Type B pancreatic cell (in vitro differentiated cells): ENCODE measurements at places on chromosomes 5 and 9. TPM values are rescaled to one million over a fixed set of nuclear protein-coding genes. Genes with fewer than 3 reads are reported as not detected.
A peak's percentile ranks its signal among the peaks of the same experiment; 100 is the strongest.

- DNase-seq: no peak
Observed at GRCh38 chr5:15026011-15026893, 154.7 kb upstream of the ANKH start.

DNA sequence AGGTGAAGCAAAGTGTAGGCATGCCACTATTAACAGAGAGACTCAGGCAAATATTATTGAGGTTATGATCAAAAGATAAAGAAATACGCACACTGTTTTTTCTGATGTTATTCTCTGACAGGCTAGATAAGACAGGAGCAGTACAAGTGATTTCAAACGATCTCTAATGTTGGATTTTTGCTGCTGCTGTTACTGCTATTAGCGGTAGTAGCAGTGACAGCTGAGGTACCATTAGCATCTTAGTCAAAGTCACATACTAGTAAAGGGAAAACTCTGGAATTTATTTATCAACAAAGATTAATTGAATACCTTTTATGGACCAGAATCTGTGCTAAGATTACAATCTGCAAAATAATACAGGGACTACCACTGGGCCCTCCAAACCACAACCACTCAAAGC lies 362.4 kb upstream of the CDH6 start:
- DNase-seq: no peak

DNA sequence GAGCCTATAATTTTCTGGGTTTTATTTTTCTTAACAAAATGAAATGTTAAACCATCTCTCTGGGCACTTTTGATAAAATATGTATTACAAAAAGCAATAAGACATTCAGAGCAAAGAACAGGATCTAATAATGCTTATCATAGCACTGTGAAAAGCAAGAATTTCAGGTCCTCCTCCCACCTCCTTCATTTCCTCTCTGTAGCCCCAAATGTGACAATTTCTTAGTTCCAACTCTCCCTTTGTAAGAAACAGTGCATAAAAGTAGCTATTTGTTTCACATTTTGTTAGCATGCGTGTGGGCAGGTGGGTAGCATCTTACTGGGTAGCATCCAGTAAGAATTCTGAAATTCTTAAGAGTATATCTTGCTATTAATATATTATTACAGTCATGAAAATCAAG lies 130.9 kb upstream of the RASA1 start:
- no peak for DNase-seq

DNA sequence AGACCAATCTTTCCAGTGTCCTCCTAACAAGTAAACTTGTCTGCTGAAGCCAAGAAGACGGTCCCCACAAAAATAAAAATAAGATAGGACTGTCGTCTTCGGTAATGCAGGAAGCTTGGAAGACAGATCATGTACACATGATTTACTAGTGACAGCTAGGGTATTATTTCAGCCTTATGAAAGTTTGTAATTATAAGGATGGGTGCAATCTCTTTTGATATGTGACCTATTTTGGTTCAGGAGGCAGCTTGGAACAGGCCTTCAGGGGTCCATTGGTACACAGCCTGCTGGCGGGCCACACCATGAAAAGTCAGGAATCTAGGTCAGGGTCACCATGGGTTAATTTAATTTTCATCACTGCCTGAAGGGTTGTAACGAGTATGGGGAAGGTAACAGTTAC lies 13.7 kb upstream of the MEIKIN start:
- no peak for DNase-seq

- DNase-seq: no peak
Observed at GRCh38 chr5:67308988-67309688, 112.5 kb upstream of the CD180 start.

GRCh38 chr5:124401476-124402143 lies 344.8 kb downstream of the ZNF608 start:
- no peak for DNase-seq

DNA sequence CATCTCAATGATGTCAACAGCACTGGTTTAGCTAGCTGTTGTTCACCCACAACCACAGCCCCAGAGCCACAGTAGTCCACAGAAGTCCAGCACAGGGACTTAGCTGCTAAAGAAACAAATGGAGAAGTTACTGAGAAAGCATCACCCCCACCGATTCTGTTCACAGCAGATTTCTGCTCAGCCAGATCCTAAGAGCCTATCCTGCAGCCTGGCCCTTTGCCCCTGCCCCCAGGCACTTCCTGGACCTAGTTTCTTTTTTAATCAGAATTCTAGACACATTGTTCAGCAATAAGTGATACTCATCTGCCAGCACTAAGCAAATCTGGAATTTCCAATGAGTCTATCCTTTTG lies 7.4 kb downstream of the B4GALT1 start:
- DNase-seq: no peak

DNA sequence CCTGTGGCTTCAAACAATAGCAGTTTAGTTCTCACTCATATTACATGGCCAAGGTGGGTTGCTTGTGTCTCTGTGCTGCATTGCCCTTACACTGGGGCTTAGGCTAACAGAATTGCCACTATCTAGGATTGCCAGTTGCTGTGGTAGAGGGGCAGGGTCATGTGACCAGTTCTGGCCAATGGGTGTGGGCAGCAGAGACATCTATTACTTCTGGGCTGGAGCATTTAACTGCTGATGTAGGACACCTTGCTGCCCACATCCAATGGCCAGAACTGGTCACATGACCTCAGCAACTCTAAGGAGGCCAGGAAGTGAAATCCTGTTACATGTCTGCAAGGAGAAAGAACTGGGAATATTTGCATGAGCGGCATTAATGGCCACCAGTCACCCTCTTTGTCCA lies 199.3 kb downstream of the C9orf152 start:
- DNase-seq: no peak

DNA sequence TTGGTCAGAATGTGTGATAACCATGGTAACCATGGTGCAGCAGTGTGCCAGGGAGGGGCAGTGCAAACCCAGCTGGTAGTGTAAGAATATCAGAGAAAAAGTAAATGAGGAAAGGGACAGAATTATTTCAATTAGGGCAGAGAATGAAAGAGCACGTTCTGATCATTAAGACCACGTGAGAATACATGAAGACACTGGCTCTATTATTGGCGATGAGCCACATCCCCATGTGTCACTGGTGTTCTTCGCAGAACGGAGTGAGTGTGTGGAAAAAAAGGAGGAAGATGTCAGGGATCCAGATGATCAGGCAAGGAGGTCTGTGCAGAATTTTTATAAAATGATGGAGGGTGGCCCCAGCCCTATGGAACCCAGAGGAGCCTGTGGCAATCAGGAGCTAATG lies 315.5 kb downstream of the SEMA5A start:
- no peak for DNase-seq

- DNase-seq: no peak
Observed at GRCh38 chr9:36416890-36417289, 16.8 kb upstream of the RNF38 start.

GRCh38 chr5:95825495-95825894 lies 3.0 kb upstream of the GLRX start:
- no peak for DNase-seq

- DNase-seq: no peak
Observed at GRCh38 chr9:137685035-137685740, 66.4 kb downstream of the EHMT1 start.

GRCh38 chr9:91549177-91549576 lies 125.5 kb upstream of the NFIL3 start:
- DNase-seq: no peak

DNA sequence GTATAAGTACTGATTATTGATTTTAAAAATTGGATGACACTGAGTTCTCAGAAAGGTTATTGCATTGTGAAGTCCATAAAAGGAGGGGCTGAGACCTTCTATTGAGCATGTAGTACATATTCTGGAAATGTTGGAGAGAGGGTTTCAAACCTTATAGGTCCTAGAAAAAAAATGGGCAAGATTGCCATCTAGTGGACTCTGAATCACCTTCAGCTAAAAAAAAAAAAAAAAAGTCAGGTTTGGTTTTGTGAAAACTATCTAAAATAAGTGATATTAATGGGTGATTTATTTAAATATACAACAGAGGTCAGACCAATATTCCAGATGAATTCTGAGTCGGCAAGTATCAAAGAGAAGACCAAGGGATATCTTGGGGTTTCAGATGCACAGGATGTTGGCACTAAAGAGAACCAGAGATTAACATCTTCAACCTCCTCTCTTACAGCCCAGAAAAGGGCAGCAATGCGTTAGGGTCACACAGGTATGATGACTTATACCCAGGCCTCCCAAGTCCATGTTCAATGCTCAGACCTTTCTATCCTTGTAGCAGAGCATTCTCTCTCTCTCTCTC lies 109.8 kb upstream of the NMUR2 start:
- no peak for DNase-seq

DNA sequence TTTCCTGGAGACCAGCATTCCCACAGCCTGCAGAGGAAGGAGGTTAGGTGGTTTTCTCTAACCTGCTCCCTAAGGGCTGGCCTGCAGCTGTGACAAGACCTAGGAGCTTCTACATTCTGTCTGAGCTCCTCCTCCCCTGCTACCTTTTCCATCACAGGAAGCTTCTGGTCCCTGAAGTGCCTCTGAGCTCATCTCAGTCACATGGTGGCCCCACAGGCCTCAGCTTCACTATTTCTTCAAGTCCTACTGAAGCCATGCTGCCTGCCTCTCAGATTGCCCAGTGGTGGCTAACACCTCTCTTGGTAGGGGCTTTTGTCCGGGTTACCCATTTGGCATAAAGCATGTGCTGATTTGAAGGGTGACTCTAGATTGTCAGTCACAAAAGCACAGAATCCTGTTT lies 259.4 kb downstream of the CRB2 start:
- DNase-seq: no peak

DNA sequence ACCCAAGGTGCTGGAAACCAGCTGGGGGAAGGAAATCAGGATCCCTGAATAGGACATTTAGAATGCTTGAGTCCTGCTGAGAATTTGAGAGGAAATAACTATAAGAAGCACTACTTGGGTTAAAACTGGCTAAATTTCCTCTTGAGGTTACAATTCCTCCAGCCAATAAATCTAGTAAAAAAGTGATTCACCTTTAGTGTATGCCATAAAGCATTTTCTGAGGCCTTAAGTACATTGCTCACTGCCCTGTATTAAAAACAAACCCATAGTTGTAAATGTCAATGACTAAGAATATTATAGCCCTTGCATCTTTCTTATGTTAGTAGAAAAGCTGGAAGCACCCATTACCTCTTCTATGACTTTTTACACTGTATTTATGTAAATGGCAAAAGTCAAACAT lies 634.7 kb upstream of the ARRDC3 start:
- DNase-seq: no peak

GRCh38 chr9:12069366-12069765 lies 623.8 kb upstream of the TYRP1 start:
- no peak for DNase-seq

- DNase-seq: no peak
Observed at GRCh38 chr9:17521100-17521855, 57.6 kb upstream of the SH3GL2 start.

DNA sequence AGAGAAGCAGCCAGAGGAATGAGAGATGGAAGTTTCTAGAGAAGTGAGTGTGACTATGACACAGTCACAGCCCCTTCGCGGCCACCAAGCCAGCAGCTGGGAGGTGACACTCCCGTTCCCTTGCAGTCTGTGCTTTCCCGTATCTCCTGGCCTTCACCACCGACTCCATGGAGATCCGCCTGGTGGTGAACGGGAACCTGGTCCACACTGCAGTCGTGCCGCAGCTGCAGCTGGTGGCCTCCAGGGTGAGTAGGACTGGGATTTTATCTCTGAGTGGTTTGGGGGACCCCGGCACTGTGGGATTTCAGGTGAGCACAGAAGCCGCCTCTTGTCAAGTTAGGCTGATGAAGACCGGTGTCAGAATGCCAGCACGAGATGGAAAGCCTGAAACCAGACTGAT lies 12.1 kb upstream of the SLC2A8 start:
- no peak for DNase-seq

GRCh38 chr9:7293091-7293490 lies 506.5 kb downstream of the DMAC1 start:
- no peak for DNase-seq

GRCh38 chr9:121753802-121754654 lies 102.6 kb downstream of the DAB2IP start:
- DNase-seq: no peak

- peak; percentile 25 for DNase-seq
Observed at GRCh38 chr9:126788634-126789349, 16.0 kb upstream of the ZBTB43 start.

DNA sequence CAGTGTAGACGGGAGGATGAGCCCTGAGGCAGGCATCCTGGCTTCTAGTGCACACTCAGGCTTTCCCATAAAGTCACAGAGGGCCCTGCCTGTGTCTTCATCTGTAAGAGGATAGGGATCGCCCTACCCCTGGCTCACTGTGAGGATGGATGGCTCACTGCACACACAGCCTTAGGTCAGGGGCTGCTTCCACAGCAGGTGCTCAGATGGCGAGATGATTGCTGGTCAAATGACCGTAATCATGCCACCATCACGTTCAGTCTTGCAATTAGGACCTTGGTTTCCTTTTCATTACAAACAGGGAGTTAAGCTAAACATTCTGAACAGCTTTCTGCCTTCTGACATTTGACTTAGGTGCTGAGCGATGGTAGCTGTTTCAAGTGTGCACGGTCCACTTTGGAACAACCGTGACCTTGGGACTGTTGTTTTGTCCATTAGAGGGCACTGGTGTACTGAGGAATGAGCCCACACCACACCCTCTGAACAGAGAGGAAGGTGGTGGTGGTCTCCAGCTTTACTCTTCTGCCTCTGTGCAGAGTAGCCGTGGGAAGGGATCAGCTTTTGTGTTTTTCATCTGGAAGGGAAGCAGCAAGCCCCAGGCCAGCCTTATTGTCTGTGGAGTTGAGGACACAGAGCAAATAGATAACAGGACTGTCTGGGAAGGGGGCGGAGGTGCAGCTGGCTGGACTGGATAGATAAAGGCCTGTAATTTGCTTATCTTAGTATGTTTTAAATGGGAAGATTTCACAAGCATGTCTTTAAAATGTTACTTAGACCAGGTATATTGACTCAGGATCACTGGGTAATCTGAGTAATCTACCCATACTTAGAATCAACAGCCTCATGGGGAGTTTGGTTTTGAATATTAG lies 183.1 kb downstream of the TRIO start:
- DNase-seq: no peak

GRCh38 chr5:146523698-146524097 lies 7.7 kb upstream of the GPR151 start:
- no peak for DNase-seq

DNA sequence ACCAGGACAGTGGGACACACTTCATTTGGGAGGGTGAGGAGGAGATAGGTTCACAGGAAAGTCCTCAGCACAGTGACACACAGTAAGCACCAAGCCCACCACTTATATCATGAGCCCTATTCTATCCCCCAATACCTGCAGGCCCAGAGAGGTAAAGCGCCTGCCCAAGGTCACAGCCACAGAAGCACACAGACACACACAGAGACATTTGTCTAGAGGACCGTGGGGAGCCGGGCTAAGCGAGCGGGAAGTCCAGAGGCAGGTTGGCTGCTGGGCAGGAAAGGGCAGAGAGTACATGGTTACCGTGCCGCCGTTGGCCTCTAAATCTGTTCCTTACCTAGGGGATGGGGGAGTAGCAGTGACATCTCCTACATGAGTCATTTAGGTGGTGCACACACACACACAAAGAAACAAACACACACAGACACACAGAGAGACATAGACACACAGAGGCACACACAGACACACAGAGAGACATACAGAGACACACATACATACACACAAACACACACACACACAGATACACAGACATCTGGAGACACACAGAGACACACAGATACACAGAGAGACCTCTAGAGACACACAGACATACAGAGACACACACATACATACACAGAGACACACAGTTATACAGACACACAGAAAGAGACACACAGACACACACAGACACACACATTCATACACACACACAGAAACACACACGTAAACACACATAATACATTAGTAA lies 15.9 kb upstream of the DUSP1 start:
- DNase-seq: no peak

Gene HBEGF
- total RNA-seq: 4.7 and 4.9 TPM in 2 replicates

Gene DDX4
- total RNA-seq: not detected in 2 replicates

Gene ORM2
- not detected in 2 replicates for total RNA-seq

Gene GPX3
- total RNA-seq: 18.4 and 19.7 TPM in 2 replicates

Gene NRG2
- 0.24 and 1.4 TPM in 2 replicates for total RNA-seq

Gene RNF208
- total RNA-seq: 12.1 and 15.7 TPM in 2 replicates

Gene HNRNPK
- total RNA-seq: 524 and 673 TPM in 2 replicates
